ENCODE measurements at places on chromosomes 5 and 9.

DNA sequence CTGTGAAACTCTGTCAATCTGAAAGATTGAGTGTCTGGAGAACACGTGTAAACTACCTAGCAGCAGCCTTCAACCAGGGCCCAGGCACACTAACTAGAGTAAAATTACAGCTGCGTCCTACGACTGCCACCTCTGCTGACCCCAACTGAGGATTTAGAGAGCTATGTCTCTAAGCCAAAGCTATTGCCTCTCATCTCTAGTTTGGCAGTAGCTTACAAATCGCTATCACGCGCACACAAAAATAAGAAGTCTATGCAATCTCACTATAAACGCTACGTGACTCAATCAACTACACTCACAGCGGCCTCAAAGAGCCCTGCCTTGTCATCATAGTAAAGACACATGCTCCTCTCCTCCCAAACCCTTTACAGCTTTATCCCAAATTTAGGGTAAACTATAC is 8.7 kb downstream of the PPP6C start:
- DNase-seq: no peak

GRCh38 chr5:113270086-113270485 is 164.7 kb downstream of the TSSK1B start:
- no peak for DNase-seq

DNA sequence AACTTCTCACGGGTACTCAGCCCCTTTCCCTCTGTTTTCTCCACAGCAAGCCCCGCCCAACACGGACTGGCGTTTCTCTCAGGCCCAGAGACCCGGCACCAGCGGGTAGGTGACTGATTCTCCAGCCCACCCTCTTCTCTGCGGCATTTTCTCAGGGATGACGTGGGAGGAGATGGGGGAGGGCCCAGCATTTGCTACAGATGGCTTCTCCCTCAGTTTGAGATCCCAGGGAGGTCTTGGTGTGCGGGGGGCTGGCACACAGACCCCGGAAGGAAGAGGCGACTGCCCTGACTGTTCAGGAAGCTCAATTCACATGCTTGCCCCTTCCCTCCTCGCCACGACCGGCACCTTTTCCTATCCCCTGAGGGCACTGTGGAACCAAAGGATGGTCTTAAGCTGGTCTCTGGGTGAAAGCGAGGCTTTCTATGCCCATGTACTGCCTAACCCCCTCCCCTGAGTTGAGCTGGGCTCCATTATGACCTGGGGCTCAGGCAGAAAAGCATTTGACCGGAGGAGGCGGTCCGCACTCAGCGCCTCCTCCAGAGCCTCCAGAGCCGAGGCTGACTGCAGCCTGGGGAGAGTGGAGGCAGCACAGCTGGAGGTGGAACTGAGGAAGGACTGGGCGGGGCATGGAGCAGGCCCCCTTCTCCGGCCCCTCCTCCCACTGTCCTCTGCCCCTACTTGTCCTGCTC is 6.0 kb downstream of the PCDHGC5 start:
- DNase-seq: no peak

GRCh38 chr9:95478335-95478734 is 38.4 kb downstream of the PTCH1 start:
- DNase-seq: no peak

DNA sequence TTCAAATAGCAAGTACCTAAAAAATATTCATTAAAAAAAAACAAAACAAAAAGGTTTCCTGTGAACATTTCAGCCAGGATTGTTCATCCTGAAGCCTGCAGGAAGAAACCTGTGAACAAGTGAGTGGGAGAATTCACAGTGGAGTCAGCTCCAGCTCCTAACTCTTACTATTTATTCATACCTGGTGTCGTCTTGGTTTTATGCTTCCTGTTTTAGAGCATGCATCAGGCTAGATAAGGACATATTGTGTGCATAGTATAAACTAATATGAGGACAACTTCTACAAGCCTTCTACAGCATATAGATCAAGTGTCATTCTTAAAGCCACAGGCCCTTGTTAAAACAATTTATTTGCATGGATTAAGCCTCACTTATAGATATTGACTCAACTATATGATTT is 169.9 kb downstream of the EFNA5 start:
- no peak for DNase-seq

Data from CD4-positive, alpha-beta T cell treated with Interleukin-6 at 100 ng/mL for 8 hours (primary cell).